Epithelial cell of proximal tubule (primary cell): ENCODE measurements at places on chromosomes 5 and 9. TPM values are rescaled to one million over a fixed set of nuclear protein-coding genes. Genes with fewer than 3 reads are reported as not detected.
A peak's percentile ranks its signal among the peaks of the same experiment; 100 is the strongest.

DNA sequence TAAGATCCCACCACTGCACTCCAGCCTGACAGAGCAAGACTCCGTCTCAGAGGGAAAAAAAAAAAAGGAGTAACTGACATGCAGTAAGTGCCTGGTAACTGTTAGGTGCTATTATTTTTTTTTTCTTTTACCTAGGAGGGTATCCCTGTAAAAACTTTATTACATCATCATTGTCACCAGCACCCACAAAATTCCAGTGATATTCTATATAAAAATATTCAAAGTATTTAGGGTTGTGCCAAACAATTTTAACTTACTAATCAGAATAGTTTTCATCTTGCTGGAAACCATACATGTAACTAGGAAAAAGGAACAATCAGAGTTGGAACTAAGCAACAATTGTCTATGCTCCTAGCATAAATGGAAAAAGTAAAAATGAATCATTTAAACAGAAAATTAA is 112.4 kb downstream of the SSBP2 start:
- no peak for DNase-seq

GRCh38 chr5:160850421-160850820 is 1.6 kb downstream of the ATP10B start:
- no peak for DNase-seq

DNA sequence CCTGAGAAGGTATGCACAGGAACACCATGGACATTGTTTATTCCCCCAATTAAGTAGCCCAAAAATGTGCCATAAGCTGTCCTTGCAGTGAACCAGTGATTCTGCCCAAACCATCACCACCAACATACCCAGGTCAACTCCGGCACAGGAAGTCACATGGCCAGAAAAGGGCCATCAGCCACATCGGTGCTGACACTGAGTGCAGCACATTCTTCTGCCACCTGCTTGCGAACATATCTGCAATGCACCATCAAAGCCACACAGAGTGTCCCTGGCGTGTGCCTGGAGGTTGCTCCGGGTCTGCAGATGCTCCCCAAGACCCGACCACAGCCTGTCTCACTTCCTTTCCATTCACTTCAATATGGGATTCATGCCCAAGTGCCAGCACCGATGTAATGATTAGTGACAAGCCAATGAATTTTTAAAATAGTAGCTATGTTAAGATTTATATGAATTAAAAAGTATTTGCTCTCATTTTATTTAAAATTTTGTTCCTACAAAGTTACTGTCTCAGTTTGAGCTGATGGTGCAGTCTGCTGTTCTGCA is 37.6 kb downstream of the SYK start:
- DNase-seq, result no peak

The SAXO1 gene
- not detected in 2 replicates for total RNA-seq

- no peak for DNase-seq
Observed at GRCh38 chr9:12695474-12695873, 2.3 kb downstream of the TYRP1 start.

- DNase-seq, result peak; percentile 32
Observed at GRCh38 chr5:57408714-57409113, 73.9 kb downstream of the ACTBL2 start.

The DCTN4 gene
- total RNA-seq, result 29.0 and 30.2 TPM in 2 replicates

GRCh38 chr9:105255421-105255820 is 11.0 kb downstream of the SLC44A1 start:
- DNase-seq, result no peak

- no peak for DNase-seq
Observed at GRCh38 chr5:108588323-108588722, 159.4 kb upstream of the FER start.

The TPPP gene
- 0.46 and 1.0 TPM in 2 replicates for total RNA-seq

The VDAC1 gene
- total RNA-seq, result 295 and 368 TPM in 2 replicates

The ITGA2 gene
- 14.1 and 28.1 TPM in 2 replicates for total RNA-seq

- no peak for DNase-seq
Observed at GRCh38 chr5:54742417-54742891, 224.9 kb downstream of the SNX18 start.

DNA sequence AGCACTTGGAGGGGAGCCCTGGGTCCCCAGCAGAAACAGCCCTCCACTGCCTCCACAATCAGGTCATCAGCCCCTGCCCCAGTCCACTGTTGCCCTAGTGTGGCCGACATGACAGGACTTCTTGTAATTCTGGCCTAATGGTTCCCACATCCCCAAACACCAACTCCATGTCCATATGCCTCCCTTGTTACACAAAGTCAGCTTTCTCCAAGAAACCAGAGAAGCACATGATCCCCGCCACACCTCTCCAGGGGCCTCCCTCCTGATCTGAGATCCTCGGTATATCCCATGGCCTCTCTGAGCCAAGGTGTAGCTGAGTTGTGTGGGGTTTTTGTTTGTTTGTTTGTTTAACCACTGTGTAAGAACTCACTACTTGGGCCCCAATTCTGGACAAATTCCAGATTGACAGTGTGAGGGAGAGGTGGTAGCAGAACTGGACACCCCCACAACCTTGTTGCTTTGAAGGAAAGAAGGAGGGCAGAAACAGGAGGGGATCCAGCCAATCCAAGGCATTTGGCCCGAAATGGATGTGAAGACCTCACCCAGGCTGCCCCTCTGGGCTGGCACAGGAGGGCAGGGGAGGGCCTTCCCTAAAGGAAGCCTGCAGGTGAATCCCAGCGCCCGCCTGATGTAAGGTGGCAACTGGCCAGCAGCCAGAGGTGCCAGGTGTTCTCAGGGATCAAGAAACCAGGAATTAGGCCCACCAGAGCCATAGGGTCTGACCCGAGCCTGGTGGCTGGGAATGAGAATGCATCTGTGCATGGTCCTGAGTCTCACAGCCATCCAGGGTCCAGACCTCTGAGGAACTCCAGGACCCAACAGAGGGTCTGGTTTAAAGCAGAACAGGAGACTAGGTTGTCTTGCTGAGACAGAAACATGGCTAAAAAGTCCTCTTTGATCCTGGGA is 13.4 kb downstream of the IRF1 start:
- DNase-seq, result no peak

DNA sequence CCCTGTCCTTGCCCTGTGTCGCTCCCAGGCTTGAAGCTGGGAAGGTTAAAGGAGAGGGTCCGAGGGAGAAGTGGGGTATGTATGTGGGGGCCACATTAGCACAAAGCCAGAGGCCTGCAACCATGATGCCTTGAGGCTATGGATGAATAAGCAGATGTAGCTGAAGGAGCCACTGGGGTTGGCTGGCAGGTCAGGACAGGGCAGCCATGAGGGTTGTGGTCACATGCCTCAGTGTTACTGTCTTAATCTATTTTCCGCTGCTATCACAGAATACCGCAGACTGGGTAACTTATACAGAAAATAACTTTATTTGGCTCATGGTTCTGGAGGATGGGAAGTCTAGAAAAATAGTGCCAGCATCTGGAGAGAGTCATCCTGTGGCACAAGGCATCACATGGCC is 9.2 kb upstream of the GRHPR start:
- DNase-seq, result no peak

The TAF11L5 gene
- not detected in 2 replicates for total RNA-seq

GRCh38 chr9:14014218-14014617 is 299.7 kb downstream of the NFIB start:
- DNase-seq, result no peak

- DNase-seq, result no peak
Observed at GRCh38 chr9:21708856-21709255, 93.6 kb upstream of the MTAP start.

GRCh38 chr5:74580729-74581109 is 59.8 kb downstream of the ENC1 start:
- DNase-seq, result no peak

DNA sequence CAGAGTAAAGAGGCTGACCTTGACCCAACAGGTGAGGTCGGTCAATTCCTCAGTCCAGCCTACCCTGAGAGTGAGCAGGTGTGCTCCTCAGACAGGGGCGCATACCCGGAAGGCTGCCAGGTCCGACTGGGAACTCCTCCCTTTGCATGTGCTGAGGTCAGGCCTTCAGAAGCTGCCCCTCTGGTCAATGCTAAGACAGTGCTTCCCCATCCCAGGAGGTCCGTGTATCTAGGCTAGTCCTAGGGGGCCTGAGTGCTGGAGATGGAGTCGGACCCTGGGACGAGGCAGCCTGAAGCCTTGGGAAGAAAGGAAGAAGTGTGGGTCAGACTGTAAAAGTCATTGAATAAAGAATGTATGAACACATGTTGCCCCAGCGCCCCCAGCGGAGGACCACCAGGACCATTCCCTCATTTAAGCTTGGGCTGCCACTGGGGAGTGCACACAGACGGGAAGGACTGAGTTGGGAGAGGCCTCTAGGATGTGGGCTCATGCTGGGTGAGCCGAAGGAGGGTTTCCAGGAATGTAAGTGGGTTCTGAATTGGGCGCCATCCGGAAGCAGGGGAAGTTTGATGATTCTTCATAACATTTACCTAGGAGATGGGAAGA is 41.0 kb upstream of the GFPT2 start:
- no peak for DNase-seq

The GARNL3 gene
- 2.2 and 10.4 TPM in 2 replicates for total RNA-seq

DNA sequence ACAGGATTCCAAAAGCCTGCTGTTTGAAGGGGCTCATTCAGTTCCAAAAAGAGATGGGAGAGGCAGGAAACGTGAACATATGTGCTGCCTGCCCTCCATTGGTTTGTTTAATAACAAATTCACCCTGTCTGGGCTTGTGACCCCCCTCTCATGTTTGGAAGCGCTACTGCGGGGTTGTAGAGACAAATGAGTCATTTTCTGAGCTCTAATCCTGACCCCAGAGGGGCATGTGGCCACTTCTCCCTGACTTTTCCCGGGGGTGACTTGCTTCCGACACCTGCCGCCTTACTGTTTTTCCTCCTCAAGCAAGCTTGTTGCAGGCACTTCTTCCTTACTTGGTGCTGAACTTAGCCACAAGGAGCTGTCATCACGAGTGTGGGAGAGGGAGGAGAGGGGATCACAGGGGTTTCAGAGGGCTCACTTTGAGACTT is 75.9 kb downstream of the LMNB1 start:
- DNase-seq, result no peak

GRCh38 chr9:12849486-12850003 is 74.7 kb downstream of the LURAP1L start:
- no peak for DNase-seq

The EIF4E1B gene
- total RNA-seq, result not detected in 2 replicates

- no peak for DNase-seq
Observed at GRCh38 chr5:91361055-91361701, 21.9 kb downstream of the ARRDC3 start.

DNA sequence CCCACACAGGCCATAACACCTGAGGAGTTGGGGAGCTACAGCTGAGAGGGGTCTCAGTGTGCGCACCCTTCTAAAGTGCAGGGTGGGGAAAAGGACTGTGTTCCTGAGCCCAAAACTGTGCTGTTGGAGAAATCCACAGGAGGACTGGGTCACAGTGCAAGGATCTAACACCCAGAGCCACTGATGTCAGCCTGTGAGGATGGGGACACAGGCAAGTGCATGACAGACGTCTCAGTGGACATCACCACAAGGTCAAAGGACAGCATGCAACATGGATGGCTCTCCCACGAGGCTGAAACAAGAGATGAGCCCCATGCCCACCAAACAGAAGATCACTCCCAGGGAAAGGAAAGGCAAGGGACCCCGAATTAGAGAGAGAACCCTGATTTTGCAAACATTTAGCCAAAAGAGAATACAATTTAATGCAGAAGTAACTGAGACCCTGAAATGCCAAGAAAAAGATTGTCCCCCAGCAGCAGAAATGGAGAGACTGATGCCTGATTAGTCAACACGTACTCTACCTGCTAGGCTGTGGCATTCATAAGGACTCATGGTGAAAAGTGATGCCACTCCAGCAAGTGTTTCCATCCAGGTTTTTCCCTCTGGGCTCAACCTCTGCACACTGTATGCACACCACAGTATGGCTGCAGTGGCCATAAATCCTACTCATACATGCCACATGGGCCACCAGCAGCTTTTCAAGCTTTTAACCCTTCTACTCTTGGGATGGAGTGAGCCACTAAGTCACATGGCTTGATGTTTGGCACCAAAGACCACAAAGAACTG is 14.2 kb downstream of the KLF9 start:
- no peak for DNase-seq

DNA sequence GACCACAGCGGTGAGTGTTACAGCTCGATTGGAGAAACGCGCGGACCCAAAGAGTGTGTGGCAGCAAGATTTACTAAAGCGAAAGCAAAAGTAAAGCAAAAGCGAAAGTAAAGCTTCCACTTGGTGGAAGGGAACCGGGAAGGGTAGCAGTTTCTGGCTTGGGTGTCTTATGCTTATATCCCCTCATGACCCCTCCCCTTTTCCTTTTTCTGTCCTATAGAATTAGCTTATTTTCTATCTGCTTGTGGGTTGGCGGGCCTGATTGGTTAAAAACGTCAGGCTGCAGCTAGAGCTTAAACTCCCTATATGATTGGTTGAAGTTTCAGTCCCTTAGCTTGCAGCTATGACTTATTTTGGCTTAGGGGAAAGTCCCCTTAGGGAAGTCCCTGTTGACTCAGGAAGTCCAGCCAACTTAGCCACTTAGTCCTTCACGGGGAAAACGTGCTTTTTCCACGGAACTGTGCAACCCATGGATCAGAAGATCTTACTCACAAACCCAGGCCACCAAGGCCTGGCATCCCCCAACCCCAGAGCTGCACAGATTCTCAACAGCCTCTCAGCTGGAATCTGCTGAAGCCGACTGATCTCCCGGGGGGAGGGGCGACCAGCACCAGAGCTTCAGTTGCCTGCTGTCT is 114.2 kb upstream of the ADAMTS16 start:
- peak; percentile 51 for DNase-seq

The NPDC1 gene
- total RNA-seq, result 19.7 and 47.7 TPM in 2 replicates

The TRIM36 gene
- 3.9 and 4.8 TPM in 2 replicates for total RNA-seq

GRCh38 chr9:119020730-119021333 is 348.4 kb downstream of the BRINP1 start:
- no peak for DNase-seq

- peak; percentile 67 for DNase-seq
Observed at GRCh38 chr9:36924071-36924470, 110.0 kb downstream of the PAX5 start.

GRCh38 chr5:95887977-95888376 is 65.5 kb upstream of the GLRX start:
- DNase-seq, result no peak

DNA sequence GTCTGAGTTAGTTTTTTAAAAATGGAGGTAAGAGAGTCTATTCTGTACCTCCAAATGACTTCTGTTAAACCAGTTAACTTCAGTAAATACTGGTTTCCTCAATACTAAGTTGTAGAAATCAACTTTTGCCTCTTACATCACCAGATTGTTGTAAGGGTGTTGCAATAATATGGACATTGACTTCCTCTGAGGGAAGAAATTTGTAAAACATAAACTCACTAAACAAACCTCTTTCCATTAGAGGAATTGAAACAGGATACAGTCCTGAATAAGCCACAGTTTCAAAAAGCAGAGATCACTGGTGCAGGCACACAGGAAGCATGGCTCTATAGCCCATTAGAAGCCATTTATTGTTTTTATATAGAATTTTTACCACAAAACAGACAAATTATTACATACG is 32.7 kb upstream of the SLCO6A1 start:
- peak; percentile 51 for DNase-seq

The RNF180 gene
- total RNA-seq, result 4.5 and 4.6 TPM in 2 replicates

DNA sequence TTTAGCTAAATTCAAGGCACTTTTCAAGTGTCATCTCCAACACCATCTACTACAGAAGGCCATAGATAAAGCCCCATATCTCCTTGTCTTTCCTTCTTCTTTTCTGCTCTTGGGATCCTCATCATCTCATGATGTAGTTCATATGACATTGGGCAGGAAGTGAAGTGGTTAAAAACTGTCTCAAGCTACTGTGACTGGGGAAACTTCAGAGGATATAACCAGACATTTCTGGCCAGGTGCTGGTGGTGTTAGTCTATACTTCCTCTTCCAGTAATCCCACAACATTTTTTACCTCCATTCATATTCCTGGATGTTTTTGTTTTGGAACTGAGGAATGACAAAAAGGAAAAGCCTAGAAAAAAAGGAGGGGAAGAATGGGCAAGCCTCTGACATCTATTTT is 188.7 kb downstream of the LURAP1L start:
- DNase-seq, result no peak
